Vagina (tissue), 2 donors: ENCODE measurements at places on chromosomes 16 and 17.

DNA sequence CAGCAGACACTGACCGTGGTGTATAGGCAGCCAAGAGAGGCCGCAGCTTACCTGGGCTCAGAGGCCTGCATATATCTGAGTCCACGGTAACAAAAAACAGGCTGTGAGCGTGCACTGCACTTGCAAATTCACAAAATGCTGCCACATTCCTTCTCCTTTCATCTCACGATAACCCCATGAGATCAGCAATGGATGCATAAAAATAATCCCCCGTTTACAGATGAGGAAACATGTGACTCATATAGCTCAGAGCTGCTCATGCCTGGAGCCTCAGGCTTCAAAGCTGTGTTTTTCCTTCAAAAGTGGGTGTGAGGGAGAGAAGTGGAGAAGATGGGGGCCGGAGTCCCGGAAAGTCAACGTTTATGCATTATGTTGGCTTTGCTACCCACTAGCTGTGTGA, 118.3 kb upstream of the FOXF1 start:
- no peak for DNase-seq

- DNase-seq = no peak
Measured at GRCh38 chr17:77365584-77366186, 224.9 kb downstream of the SEC14L1 start.

DNA sequence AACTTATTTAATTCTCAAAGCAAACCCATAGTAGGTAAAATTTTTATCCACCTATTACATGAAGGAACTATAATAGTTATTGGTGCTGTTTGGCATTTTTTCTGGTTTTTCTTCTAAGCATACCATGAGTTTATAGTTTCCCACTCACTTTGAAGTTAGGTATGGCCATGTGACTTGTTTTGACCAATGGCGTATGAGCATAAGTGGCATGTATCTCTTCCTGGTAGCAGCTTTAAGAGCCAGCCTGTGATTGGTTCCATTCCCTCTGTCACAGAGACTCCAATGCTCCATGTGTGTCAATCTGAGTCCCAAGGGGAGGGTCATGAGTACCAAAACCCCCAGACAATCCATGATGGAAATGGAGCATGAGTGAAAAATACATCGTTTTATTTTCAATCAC, 282.9 kb upstream of the N4BP1 start:
- DNase-seq = no peak

DNA sequence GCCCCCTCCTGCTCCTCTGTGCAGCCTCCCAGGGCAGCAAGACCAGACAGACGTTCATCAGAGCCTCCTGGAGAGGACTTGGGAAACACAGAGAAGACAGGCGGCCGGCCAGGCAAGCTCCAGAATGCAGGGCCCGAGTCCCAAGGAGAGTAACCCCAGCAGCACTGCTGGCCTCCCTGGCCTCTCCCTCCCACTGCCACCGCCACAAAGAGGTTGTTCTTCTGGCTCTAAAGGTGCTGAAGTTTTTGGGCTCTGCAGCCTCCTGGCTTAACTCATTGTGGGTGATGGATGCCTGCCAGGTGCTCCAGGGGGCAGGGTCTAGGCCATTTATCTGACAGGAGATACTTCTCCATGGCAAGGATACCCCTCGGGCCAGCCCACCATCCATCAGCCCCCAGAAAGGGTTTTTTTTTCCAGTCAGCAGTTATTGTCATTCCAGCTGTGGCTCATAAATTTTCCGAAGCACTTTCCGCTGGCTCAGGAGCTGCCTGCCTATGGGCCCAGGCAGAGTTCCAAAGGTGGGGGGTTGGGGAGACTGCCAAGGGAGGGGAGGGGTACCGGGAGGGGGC, 32.0 kb upstream of the MRPS23 start:
- no peak for DNase-seq

DNA sequence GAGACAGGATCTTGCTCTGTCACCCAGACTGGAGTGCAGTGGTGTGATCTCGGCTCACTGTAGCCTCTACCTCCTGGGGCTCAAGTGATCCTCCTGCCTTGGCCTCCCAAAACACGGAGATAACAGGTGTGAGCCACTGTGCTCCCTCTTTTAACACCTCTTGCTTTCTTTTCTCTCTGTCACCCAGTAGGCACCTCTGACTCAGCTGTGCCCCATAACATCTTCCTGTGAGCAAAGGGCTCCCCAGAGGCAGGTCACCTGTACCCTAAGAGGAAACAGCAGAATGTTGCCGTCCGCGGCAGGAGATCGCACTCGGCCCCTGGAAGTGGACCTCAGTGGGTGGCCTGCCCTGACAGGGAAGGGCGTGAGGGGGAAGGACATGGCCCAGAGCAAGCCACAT, 918 bp upstream of the NLRC3 start:
- DNase-seq = no peak

- DNase-seq = no peak
Measured at GRCh38 chr17:33664116-33664840, 371.2 kb upstream of the ASIC2 start.

- DNase-seq = no peak
Measured at GRCh38 chr16:74078511-74079231, 217.9 kb upstream of the PSMD7 start.

GRCh38 chr16:10314811-10315210, 71.0 kb upstream of the ATF7IP2 start:
- no peak for DNase-seq

GRCh38 chr16:65618333-65618732, 496.5 kb upstream of the CDH11 start:
- DNase-seq = no peak

DNA sequence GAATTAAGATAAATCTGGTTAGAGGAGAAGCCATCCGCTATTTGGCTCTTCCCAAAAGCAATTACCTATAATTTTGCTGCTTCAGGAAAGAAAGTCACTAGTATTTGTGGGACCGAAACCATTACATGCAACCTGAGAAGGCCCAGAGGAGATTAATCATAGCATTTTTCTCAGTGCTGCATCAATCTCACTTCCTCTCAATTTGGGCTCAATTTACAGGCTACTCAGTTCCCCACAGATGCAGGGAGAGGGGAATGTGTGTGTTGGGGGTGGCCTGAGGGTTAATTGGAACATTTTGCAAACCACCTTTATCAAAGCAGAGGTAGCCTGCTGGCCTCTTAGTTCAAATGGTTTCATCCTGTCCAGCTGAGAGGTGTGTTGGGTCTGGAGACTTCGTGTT, 394.7 kb upstream of the ASIC2 start:
- DNase-seq = no peak

GRCh38 chr16:54212893-54213292, 73.7 kb downstream of the IRX3 start:
- no peak for DNase-seq

- no peak for DNase-seq
Measured at GRCh38 chr17:40978575-40979151, 5.5 kb downstream of the KRT40 start.
